ENCODE measurements at places on chromosomes 16 and 17.

DNA sequence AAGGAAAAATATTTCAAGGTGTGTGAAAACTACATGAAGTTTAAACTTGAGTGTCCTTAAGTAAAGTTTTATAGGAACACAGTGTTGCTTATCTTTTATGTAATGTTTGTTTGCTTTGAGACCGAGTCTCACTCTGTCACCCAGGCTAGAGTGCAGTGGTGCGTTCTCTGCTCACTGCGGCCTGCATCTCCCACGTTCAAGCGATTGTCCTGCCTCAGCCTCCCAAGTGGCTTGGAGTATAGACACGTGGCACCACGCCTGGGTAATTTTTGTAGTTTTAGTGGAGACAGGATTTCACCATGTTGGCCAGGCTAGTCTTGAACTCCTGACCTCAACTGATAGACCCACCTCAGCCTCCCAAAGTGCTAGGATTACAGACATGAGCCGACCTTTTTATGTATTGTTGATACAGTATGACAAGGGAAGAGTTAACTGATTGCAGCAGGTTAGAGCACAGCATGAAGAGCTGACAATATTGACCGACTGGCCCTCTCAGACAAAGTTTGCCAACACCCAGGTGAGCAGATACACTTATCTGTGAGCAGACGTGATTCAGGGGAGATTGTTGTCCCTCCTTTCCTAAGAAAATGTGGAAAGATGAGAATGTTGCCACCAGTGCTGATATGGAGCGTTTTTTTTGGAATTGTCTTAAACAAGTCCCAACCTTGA lies 373.7 kb downstream of the WWOX start:
- DNase-seq = no peak

DNA sequence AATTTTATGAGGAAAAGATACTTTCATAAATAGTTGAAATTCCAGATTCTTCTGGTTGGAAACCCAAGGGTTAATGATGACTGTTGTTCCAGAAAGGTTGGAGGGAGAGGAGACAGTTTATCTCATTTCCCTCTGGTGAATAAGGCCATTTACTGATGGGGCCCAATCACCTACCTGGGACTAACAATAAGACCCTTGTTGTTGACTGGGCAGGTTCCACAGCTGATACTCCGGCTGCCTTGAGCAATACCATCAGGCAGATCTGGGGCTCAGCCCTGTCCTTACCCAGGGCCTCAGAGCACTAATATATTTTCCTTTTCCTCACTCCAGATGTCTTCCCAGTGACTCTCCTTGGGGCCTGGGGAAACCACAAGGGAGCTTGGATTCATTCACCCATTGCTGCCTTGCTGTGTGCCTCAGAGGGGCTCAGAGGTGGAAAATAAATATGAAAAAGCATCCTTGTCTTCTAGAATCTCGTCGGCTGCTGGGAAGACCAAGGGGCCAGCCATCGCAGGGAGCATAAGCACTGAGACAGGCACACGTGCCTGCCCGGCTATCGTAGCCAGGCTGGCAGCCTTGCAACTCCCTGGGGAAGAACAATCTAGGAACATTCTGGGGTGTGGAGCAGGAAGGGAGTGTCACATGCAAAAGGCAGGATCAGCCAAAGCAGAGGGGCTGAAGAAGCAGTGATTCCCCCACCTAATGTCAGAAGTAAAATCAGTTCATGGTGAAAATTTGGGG lies 54.4 kb downstream of the MPRIP start:
- peak; percentile 76 for DNase-seq

- DNase-seq = no peak
These were observed 10.0 kb downstream of the C16orf96 start for GRCh38 chr16:4566144-4566543.

DNA sequence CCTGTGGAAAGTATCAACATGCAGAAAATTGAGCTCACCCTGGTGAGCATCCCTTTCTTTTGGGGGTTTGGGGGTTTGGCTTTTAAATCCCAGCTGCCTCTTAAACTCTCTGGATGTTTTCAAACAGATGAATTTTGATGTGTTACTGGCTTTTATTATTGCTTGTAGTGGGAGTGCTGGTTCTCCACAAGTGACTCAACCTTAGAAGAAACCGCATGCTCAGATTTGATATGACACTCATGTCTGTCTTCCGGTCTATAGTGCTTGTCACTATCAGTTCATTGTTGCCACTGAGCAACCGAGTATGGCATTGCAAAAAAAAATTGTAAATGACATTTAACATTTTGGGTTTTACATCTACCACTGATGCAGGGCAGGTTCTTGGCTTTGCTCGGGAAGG lies 104.5 kb downstream of the HS3ST4 start:
- DNase-seq = no peak

DNA sequence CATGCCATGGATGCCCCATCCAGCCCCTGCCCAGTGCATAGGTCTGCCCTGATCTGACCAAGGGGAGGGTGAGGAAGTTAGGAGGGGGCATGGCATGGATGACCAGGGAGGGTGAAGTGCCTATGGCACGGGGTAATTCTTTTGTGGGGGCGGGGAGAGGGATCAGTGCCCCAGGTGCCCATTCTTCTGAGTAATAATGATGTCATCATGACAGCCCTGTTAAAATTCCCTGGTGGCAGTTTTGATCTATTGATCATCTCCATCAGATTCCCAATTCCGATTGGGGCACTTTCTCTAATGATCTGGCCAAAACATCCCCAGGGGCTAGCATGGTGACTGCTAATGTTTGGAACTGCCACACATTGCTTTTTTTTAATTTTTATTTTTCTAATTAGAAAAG lies 392.2 kb downstream of the UTP18 start:
- DNase-seq = no peak

- no peak for DNase-seq
These were observed 107.8 kb downstream of the CLEC16A start for GRCh38 chr16:11051879-11052808.

GRCh38 chr17:48543854-48544348 lies 1.0 kb downstream of the HOXB2 start:
- no peak for DNase-seq

DNA sequence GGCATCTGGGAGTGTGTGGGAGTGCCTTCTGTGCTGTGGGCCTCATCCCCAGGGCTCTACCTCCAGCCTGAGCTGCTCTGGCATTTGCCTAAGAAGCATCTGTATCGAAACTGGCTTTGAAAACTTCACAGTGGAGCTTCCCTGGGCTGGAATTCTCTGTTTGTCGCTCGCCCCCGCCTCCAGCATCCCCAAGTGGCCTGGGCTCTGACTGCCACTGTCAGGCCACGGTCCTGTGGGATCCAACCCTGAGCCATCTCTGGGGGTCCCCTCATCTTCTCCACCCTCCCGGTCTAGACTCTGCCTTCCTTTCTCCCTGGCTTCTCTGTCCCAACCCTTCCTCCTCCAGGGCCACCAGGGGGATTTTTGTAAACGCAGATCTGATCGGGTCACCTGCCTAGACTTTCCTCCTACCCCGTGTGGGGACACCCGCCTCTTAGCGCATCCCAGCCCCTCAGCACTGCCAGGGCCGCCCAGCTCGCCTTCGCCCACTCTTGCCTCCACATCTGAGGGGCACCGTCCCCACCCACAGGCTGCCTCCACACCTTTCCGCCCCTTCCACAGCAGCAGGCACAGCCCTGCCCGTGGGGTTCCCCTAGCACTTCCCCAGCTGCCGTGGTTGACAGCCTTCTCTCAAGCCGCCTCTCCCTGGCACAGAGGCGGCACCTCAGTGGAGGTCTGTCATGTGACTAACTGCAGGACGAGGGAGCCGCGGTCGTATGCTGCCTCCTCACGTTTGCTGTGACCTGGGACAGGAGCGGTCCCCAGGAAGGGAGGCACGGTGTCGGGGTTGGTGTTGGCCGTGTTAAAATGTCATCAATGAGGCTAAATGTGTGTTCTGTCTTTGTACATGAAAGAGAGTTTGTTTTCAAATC lies 12.0 kb downstream of the TBC1D24 start:
- DNase-seq = no peak

- DNase-seq = no peak
These were observed 27.6 kb downstream of the MXRA7 start for GRCh38 chr17:76683011-76683755.

DNA sequence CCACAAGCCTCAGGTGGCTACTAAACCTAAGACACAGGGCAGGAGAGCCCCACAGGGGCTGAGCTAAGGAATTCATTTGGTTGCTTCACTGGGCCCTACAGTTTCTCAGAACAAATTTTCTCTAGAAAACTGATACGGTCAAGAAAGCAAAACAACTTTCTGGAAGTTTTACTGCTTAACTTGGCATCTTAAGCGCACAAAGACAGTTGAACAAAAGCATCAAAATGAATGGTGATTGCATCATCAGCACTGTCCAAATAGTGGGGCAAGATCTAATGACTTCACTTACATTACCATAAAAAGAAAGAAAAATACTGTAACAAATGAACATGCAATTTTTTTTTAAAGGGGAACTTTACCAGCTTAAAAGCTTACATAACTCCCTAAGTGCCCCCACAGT lies 47.6 kb downstream of the XPO6 start:
- peak; percentile 76 for DNase-seq

GRCh38 chr16:84511180-84511800 lies 6.8 kb upstream of the MEAK7 start:
- peak; percentile 85 for DNase-seq

DNA sequence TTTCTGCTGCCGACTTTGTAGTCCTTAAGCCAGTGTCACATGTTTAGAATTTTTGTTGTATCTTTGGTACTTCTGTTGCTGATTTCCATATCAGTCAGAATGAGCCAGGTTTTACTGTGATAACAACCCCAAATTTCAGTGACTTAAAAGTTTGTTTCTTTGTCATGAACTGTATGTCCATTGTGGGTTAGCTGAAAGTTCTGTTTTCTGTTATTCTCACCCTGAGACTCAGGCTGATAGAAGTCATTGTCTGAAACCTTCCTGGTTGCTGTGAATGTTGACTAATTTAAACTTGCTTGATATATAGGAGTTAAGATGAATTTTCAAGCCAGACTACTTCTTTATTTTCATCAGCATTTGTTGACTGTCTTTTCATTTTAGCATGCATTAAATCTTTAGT lies 68.8 kb downstream of the MRTFB start:
- no peak for DNase-seq

- DNase-seq = no peak
These were observed 8.8 kb downstream of the PRCD start for GRCh38 chr17:76548378-76549214.

DNA sequence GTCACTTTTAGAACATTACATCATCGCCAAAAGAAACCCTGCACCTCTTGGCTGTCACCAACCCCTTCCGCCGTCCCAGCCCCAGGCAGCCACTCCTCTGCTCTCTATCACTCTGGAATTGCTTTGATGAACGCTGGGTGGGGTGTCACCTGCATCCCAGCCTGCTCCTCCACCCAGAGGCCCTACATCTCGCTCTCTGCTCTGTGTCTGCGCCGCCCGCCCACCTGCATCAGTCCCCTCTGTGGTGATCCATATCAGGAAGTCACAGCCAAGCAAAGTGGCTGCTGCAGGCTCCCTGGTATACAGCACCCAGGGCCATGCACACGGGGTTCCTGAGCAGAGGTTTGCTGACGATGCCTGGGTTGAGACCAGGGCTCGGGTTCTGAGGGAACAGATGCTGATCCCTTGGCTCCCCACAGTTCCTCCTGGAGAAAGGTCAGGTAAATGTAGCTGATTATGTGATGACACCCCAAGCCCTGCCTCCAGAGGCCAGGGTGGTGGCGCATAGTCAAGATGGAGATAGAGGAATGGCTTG lies 30.8 kb downstream of the MPRIP start:
- DNase-seq = no peak

GRCh38 chr16:47511882-47512281 lies 50.8 kb downstream of the PHKB start:
- no peak for DNase-seq

GRCh38 chr17:77400445-77400870 lies 259.7 kb downstream of the SEC14L1 start:
- DNase-seq = peak; percentile 53

GRCh38 chr17:58560511-58560910 lies 46.1 kb upstream of the MTMR4 start:
- no peak for DNase-seq

GRCh38 chr17:60094754-60095153 lies 16.0 kb upstream of the HEATR6 start:
- no peak for DNase-seq

- DNase-seq = no peak
These were observed 425.3 kb downstream of the CA10 start for GRCh38 chr17:51733166-51733565.

DNA sequence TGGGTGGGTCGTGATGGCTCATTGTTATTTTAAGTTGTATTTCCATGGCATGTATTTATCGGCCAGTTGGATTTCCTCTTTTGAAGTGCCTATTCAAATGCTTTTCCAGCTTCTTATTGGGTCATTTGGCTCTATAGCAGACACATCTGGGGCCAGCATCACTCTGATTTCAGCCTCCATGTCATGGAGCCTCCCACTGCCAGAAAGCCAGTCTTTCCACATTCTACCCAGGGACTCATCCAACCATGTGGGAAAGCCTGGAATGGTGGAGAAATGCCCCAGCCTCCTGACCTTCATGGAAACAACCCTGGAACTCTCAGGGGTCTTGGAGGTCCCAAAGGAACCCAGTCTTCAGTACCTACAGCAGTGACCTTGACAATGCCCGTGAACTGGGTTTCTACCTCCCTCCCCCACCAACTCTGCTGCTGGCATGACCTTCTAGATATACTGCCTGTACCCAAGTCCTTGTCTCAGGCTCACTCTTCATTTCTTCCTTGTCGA lies 33.8 kb upstream of the ADGRG1 start:
- DNase-seq = no peak

- DNase-seq = no peak
These were observed 301.5 kb upstream of the CDH5 start for GRCh38 chr16:66064801-66065530.

- DNase-seq = no peak
These were observed at the start of gene TMEM92 for GRCh38 chr17:50274142-50274896. TMEM92 (plus strand) TSS chr17:50274466; CDS start chr17:50274502, 36 bp downstream.

DNA sequence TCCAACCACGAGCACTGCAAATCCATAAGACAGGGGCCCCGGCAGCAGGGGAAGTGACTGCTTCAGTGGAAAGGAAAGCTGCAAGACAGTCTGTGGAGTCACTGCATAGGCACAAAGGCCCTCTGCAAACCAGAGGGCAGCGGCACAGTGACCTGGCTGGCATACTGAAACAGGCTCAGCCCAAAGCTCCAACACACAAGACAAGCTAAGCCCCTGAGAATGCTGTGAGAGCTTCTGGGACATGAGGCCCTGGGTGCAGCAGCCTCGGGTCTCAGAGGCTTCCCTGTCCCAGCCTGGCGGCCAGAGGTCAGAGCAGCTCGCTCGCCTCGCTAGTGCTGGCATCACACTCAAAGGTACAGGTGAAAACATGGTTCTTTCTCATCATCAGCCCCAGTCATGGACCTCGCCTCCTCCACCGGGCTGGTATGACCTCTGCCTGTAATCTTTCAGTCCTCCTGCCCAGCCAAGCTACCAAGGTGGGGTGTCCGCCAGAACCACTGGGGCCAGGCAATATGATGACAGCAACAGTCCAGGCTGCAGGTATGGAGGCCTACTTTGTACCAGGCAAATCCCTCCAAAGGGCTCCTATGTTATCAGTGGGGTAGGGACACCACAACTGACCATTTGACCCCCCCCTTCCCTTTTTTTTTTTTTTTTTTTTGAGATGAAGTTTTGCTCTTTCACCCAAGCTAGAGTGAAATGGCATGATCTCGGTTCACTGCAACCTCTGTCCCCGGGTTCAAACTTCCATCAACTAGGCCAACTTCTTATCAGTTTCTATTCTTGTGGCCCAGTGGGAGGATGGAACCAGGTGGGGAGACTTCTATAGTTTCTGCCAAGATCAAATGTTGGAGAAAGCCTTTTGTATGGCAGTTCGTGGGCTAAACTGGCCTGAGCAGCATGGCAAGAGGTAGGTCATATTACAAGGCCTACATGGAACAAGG lies 19.2 kb downstream of the ST3GAL2 start:
- DNase-seq = no peak

Data from AG10803 (cell line).